ENCODE measurements at places on chromosomes 1 and 21. TPM values are rescaled to one million over a fixed set of nuclear protein-coding genes. Genes with fewer than 3 reads are reported as not detected.

Gene KLHDC8A
- total RNA-seq = not detected

Gene MAP10
- 2.8 TPM for total RNA-seq

Gene C1orf185
- not detected for total RNA-seq

Gene DENND2C
- total RNA-seq = 0.86 TPM

Gene WNT2B
- total RNA-seq = 3.1 TPM

Gene LGR6
- not detected for total RNA-seq
